ENCODE measurements at places on chromosomes 1 and 21.

- DNase-seq: no peak
Measured at GRCh38 chr1:24941564-24941963, 11.5 kb upstream of the RUNX3 start.

DNA sequence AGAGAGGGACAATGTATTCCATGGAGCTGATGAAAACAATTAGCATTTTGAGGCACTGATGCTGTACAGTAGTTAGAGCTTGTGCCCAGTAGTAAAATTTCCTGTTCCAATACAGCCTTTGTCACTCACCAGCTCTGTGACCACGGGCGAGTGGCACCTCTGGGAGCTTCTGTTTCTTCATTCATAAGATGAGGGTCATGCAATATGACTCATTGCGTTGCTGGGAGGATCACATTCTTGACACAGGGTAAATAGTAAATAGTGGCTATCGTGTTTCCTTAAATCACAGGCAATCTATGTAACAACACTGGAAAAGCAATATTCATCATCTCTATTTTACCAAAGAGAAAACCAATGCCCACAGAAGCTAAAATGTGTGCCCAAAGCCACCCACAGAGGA, 4.5 kb upstream of the LRRC52 start:
- no peak for DNase-seq

- no peak for DNase-seq
Measured at GRCh38 chr1:51324251-51325010, 5.9 kb downstream of the TTC39A start.

DNA sequence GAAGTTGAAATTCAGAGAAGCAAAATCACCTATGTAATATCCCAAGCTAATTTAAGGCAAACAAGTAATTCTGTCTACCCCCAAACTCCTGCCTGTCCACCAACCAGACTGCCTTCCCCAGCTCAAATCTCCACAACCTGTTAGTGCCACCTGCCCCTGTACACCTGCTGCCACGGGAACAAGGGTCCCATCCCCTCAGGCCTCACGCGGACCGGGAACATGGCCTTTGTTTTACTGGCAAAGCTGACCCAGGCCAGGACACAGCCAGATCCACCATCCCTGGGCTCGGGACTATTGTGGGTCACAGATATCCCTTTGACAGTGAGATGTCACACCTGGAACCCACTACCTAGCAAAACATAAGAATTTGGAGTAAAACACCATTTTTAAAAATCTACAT, 139.3 kb upstream of the SGIP1 start:
- no peak for DNase-seq

DNA sequence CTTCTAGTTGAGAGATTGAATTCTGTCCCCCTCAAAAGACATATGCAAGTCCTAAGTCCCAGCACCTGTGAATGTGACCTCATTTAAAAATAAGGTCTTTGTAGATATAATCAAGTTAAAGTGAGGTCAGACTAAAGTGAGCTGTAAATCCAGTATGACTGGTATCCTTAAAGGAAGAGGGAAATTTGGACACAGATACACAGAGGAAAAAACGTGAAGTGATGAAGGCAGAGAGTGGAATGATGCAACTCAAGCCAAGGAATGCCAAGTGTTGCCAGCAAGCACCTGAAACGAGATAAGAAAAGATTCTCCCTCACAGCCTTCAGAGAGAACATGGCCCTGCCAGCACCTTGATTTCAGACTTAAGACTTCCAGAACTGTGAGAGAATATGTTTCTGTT, 444.7 kb upstream of the VAMP3 start:
- no peak for DNase-seq

DNA sequence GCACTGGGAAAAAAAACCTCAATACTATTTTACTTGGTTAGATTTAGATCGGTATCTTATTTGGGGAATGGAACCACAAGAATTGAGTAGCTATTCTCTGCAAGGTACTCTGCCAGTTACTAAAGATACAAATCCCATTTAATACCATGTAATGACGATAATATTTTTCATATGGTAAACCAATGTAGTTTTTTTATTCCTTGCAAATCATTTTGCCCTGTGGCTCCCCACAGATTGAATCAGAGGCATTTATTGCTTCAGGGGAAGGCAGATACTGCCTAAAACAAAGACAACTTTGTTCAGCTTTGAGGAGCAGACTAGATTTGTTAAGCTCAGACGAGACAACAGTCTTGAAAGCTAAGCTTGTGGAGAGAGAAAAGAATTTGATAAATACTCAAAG, 226.7 kb upstream of the RUNX1 start:
- DNase-seq: no peak

- no peak for DNase-seq
Measured at GRCh38 chr1:76827066-76827465, 40.2 kb upstream of the ST6GALNAC5 start.

DNA sequence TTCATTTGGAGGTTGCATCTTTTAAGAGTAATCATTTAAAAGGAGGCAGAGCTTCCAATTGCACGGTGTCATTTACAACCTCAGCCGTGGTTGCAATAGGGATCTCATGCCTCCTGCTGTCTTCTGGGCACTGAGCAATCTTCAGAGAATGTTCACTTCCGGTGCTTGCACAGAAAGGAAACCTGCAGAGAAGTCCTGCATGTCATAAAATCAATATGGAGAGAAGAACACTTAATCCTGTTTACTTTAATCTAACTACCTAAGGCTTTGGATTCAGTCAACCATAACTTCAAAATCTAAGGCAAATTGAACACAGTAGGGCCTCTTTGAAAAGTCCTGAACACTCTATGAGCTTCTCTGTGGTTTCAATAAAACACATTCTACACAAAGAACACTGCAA, 11.3 kb upstream of the MAP10 start:
- peak; percentile 42 for DNase-seq

DNA sequence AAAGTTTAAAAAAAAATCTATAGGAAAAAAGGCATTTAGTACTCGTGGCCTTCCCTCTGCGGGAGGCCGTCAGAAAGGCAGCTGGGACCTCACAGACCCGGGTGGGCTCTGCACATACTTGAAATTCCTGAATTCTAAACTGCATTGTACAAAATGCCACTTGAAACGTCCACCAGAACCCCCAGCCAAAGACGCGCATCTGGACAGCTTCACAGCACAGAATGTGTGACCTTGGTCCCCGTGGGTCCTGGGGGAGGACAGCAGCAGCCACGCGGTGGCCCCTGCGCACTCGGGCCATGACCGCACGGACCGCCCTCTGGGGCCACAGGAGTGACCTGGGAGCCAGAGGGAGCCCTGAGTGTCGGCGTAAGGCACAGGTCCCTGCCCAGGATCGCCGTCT, 20.6 kb upstream of the MRPS14 start:
- DNase-seq: no peak

DNA sequence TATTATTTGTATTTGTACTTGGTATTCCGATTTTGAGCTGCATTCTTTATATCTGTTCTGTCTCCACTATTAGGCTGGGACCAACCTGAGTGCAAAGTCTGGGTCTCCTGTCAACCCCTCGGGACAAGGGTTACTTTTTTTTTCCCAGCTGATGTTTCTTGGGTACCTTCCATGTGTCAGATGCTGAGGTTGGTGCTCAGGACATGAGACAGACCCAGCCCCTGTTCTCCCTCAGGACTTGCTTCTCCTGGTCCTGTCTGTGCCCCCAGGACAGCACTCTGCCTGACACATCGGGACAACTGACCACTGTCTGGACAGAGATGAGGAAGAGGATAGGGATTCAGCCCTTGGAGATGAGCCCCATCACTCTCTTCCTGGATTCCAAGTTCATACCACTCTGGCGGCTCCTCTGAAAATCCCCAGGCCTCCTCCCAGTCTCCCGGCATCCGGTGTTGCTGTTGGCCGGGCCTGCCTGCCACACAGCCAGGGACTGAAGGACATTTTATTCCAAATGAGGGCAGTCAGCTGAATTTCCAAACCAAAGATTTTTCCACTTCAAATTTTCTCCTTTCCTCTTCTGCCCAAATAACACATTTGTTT, 55.6 kb upstream of the FMOD start:
- no peak for DNase-seq

DNA sequence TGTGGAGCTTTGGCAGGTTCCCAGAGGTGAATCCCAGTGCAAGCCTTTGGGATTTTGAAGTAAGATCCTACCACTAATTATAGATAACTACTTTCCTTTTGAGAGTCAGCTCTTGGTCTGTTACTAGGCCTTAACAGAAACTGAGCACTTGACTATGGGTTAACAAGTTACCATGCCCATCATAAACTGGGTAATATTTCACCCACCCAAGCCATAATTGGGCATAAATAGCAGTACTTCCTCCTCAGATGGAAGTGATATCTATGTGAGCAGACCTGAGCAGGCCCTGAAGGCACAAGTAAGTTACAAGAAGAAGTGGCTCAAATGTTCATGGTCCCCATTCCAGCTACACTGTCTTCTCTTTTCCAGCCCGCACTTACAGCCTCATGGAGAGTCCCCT, 475.9 kb downstream of the LRRIQ3 start:
- no peak for DNase-seq

DNA sequence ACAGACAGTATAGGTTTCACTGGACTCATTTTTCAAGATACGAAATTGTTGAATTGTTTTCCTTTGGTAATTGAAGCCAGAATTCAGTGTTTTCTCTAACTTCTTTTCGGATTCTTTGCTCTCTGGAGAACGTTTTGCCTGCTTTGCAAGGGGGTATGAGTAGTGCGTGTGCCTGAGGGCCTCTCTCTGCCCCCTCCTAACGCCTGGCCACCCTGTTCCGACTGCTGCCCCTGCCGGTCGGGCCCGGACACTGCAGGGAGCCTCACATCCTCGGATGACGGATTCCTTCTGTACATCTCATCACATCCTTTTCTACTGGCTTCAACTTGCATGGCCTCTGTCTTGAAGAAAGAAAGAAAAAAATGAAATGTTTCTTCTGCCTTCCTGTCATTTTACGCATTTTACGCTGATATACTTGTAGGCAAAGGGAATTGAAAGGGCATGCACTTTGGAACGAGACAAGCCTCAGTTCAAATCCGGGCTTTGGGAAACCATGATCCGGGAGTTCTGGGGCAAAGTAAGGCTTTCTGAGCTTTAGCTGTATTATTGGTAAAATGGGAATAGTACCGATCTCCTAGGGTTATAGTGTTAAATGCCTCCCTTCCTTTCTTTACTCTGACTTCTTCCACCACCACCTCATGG, 65.1 kb downstream of the DISC1 start:
- DNase-seq: no peak

GRCh38 chr1:232038706-232039677, 412.4 kb downstream of the DISC1 start:
- no peak for DNase-seq

DNA sequence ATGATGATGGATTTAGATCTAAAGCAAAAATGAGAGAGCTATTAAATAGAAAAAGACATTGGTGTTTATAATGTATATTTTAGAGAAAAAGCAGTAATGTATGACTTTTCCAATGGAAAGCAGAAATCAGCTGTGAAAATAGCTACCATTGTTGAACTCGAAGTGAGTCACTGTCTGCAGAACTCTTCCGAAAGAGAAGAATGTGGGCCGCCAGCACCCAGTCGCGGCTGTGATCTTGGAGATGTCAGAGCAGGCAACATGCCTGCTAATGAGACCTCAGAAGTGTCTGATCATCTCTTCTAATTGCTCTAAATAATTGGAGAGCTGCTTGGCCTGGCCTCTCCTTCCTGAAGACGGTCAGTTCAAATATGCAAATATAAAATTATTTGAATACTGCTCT, 333.6 kb upstream of the RUNX1 start:
- DNase-seq: no peak

- DNase-seq: no peak
Measured at GRCh38 chr1:160425847-160426246, 25.5 kb downstream of the VANGL2 start.

GRCh38 chr21:42186591-42186990, 32.3 kb upstream of the ABCG1 start:
- no peak for DNase-seq

DNA sequence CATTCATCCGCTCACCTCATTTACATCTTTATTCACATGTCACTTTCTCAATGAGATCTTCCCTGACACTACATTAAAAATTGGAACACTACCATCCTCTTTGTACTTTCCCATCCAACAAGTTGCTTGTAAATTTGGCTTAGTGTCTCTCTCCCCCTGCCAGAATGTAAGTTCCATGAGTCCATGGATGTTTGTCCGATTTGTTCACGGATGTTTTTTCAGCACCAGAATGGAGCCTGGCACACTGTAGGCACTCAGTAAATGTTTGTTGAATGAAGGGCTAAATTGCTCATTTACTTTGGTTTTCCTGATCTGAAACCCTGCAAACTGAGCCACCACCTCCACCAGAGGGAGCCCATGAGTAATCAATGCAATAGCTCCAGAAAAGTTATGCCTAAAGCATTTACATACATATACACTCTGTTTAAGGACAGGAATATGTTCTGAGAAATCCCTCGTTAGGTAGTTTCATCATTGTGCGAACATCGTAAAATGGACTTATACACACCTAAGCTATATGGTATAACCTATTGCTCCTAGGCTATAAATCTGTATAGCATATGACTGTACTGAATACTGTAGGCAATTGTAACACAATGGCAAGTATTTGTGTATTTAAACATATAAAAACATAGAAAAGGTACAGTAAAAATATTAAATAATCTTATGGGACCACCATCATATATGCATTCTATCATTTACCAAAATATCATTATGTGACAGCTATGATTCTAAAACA, 2.8 kb upstream of the EYA3 start:
- DNase-seq: no peak

DNA sequence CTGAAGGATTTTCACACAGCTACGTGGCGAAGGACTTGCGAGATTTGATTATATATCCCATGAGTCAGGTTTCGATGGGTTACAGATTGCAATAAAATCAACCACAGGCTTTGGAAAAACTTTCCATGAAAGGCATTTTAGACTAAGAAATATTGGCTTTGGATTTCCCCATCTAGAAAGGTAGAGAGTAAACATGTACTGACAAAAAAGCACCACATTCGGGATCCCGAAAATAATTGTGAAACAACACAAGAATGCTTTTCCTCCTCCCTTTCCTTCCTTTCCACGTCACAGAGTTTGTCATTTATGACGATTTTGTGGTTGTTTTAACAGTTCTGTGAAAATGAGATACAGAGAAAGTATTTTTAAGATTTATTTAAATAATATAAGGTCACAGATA, 38.5 kb downstream of the TGFB2 start:
- DNase-seq: no peak

DNA sequence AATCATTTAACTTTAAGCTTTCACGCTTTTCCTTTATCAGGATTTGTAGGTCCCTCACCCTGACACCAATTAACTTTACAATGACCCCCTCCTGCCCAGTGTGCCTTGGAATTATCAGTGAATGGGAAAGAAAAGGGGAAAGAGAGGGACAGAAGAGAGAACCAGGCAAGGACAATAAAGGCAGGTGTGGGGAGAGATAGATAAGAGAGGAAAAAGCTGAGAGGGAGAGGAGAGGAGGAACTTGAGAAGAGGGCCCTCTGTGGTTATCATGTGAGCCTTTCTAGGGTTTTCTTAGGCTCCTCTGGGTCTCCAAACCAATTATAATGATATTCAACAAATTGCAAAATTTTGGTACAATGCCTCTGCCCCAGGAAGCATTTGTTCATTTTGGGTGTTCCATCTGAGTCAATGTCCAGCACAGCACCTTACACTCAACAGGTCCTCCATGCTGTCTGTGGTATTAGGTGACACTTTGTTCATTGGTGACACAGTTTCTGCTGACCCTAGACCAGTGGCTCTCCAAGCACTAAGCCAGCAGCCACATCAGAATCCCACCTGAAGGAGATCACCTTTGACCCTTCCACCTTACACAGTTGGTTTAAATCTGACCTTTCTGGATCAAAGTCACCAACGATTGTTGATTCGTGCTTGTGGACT, 14.2 kb downstream of the AKNAD1 start:
- DNase-seq: no peak

Data from NCI-H2081 treated with DMSO at 0.1 percent for 48 hours (cell line).